ENCODE measurements at places on chromosomes 7 and 10. TPM values are rescaled to one million over a fixed set of nuclear protein-coding genes. Genes with fewer than 3 reads are reported as not detected.

DNA sequence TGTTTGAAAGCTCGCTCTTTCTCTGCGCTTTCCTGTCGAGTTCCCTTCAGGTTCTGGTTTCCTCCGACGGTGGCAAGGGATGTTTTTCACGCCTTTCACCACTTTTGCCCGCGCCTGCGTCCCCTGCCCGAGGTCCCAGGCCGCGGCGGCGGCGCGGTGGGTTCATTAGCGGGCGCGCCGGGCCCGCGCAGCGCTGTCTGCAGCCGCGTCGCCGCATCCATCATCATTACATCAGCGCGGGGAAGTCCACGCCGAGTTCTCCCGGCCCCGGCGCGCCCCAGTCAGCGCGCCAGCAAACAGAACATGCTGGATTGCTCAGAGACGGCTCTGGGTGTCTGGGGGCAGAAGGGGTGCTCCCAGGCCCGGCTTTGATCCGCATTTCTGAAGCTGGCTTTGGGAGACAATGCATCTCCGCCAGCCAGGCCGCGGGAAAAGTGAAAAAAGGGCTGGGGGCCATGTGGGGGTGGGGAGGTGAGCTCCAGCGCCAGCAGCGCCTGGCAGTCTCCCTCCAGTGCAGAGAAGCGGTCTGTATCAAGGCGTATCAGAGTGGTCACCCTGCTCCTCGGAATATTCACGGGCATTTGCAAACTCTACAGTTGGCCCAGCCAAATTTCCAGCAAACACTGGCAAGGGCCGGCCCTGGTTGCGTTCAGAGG is 8.9 kb downstream of the GLI3 start:
- H3K4me1 ChIP-seq: peaks cover 12% of the 10 kb centered on the region
- DNase-seq: peak; percentile 70
- H3K4me3 ChIP-seq: peak overlapping the region; percentile 39

CDK1 gene
- 3.4 TPM for total RNA-seq

CARD11 gene
- 5.8 TPM for total RNA-seq

GRCh38 chr7:44449584-44449928 is 40.9 kb downstream of the NUDCD3 start:
- no peak overlapping the region for H3K4me3 ChIP-seq
- H3K27ac ChIP-seq: no peak overlapping the region
- peaks cover 12% of the 10 kb centered on the region for H3K36me3 ChIP-seq
- no peak for DNase-seq
- no peaks in the 10 kb centered on the region for H3K27me3 ChIP-seq

DNA sequence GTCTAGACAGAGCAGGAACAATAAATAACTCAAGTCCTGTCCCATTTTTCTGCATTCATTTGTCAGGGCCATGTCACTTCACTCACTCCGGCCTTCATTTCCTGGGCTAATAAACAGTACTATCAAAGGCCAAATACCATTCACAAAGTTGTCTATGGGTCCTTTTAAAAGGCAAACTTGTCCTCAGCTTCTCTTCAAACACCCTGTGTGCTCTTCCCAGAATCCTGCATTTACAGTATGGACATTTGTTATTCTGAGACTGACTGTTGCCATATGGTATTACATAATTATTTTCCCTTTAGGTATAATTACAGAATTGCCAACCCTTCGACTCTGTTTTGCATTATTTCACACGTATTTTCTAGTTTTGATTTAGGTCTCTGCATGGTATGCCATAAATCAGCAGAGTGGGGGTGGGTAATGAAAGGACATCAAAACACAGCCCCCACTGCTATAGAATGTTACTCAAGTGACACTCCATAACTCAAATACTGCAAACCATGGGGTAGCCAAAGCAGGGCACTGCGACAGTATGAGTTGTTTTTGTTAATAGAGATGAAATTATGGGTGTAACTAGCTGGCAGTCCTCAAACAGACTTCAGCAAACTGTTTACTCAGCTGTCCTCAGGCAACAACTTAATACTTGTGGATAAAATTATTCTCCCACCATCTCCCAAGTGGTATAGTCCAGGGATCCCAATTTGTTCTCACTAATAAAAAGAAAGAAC is 183.7 kb downstream of the TRIL start:
- no peak overlapping the region for H3K27ac ChIP-seq
- no peaks in the 10 kb centered on the region for H3K27me3 ChIP-seq

DNA sequence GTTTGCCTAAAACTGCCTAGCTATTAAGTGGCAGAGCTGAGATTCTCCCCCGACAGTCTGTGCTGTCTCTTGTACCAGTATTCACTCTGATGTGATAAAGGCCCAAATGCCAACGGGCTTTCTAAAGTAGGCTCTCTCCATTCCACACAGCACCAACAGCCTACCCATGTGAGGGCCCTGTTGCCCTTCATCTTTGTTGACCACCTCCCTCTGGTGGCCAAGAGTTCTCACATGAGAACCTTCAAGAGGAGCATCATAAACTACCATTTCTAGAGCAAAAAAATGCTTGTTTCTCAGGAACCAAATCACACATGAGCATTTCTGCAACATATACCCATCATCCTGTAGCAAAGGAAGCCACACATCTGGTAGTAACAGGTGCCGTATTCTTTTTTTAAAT is 185.8 kb downstream of the GRM8 start:
- no peaks in the 10 kb centered on the region for H3K4me1 ChIP-seq
- H3K27ac ChIP-seq: no peak overlapping the region
- H3K27me3 ChIP-seq: no peaks in the 10 kb centered on the region
- no peak overlapping the region for H3K4me3 ChIP-seq
- H3K36me3 ChIP-seq: no peaks in the 10 kb centered on the region
- DNase-seq: no peak

Measured in upper lobe of right lung (tissue), 1 donor.